DND-41 (cell line): ENCODE measurements at places on chromosomes 2 and 18.

DNA sequence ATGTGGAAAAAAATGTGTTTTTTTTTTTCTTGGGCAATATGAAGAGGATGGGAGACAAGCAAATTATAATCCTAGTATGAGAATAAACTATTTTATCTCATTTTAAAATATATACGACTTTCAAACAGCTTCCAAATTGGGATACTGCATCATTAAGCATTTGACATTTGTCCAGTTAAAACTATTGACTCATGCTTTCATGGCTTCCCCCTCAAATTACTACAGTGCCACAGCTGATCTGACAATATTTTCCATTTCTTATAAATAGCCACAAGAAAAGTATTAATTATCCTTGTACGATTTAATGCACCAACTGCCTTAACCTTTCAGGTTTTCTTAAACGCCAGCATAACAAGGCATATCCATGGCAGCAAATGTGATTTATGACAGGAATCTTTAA is 1134.8 kb upstream of the ZEB2 start:
- DNase-seq, result no peak

DNA sequence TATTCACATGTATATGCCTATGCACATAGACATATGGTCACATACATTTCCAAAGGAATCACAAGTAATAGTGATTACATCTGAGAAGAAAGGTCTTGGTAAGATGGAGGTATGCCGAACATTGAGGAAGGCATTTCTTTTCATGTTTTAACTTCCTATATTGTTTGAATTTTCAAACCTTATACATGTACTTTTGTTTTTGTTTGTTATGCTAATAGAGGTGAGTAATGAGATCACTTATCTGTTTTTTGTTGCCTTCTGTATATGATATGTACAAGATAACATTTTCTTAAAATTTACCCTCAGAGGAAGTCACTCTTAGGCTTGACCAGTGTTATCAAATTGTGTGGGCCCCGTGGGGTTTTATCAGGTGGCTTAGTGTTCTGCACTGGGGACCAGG is 166.5 kb upstream of the OTX1 start:
- no peak for DNase-seq

GRCh38 chr18:56538746-56539145 is 99.6 kb downstream of the TXNL1 start:
- no peak for DNase-seq

DNA sequence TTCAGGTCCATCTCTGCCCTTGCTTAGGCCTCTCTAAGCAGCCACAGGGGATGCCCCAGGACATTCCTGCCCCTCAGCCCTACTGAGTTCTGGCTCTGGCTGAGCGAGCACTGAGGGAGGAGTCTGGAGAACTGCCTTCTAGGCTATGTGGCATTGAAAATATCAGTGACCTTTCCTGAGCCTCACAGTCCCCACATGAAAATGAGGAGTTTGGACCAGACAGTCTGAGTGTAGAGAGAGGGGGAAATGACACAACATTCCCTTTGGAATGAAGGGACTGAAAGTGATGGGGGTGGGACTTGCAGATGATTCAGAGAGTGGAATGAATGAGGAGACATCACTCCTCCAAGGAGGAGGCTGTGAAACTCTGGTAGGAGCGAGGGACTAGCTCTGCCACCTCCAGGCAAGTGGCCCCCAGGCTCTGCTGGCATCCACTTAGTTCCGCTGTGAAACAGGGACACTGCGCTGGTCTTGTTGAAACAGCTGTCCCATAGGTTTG is 8.0 kb downstream of the TNS1 start:
- DNase-seq, result no peak

DNA sequence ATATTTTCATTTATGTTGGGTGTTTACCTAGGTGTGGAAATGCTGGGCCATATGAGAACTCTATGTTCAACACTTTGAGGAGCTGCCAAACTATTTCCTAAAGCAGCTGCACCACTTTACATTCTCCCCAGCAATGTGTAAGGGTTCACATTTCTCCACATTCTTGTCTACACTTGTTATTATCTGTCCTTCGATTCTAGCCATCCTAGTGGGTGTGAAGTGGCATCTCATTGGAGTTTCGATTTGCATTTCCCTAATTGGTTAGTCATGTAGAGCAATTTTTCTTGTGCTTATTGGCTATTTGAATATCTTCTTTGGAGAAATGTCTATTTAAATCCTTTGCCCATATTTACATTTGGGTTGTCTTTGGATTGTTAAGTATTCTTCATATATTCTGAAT is 21.9 kb downstream of the RNF144A start:
- DNase-seq, result no peak

- DNase-seq, result no peak
Measured at GRCh38 chr2:227308784-227309183, 16.3 kb upstream of the MFF start.

DNA sequence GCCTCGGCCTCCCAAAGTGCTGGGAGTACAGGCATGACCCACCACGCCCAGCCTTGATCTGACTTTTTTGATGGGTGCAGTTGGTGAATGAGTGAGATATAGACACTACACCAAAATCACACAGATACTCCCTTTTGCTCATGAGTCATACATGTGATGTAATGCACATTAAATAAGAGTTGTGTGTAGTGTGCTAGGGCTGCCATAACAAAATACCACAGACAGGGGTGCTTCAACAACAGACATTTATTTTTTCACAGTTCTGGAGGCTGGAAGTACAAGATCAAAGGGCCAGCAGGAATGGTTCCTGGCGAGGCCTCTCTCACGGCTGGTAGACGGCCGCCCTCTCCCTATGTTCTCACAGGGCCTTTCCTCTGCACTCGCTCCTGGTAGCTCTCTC is 46.6 kb downstream of the GBX2 start:
- DNase-seq, result no peak

DNA sequence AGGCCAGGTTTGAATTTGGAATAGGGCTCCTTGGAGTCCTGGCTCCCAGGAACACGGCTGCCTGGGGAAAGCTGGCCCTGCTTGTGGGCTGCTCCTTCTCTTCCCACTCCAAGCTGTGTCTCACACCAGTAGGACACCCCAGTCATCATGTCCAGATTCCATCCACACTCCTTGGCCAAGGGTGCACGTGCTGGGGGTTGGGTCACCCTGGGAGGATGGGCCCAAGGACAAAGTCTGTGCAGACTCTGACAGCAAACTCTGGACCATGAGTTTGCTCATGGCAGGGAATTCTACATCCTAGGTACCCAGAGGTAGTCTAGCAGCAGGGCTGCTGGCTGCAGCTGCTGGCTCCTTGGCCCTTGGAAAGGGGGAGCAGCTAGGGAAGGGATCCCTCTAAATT is 102.4 kb upstream of the EPAS1 start:
- DNase-seq, result no peak

- DNase-seq, result no peak
Measured at GRCh38 chr2:121710470-121711170, 26.1 kb downstream of the NIFK start.

- DNase-seq, result no peak
Measured at GRCh38 chr2:9114458-9114857, 92.2 kb upstream of the ASAP2 start.

DNA sequence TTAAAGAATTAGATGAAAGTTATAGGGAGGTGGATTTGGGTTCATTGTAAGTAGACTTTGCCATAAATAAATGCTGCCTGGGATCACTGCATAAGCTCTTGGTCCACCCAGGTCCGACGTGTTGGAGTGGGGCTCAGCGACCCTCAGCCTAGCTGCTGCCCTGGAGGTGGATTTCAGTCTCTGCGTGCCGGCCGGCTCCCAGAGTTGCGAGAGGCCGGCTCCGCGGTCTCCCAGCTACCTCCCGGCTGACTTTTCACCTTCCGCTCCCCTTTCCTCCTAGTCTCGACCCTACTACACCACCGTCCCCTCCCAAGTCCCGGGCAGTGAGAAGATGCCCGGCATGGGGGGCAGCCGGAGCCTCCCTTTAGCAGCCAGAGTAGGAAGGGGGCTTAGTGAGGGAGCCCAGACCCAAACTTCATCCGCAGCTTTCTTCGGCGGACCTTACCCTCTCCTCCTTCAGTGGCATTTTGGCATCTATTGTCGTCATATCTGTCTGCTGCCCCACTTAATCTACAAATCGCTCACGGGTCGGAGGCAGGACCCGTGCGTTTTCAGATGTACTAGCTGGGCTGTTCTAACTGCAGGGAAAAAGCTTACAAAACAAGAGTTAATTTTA is 8.1 kb downstream of the EMX1 start:
- DNase-seq, result no peak

DNA sequence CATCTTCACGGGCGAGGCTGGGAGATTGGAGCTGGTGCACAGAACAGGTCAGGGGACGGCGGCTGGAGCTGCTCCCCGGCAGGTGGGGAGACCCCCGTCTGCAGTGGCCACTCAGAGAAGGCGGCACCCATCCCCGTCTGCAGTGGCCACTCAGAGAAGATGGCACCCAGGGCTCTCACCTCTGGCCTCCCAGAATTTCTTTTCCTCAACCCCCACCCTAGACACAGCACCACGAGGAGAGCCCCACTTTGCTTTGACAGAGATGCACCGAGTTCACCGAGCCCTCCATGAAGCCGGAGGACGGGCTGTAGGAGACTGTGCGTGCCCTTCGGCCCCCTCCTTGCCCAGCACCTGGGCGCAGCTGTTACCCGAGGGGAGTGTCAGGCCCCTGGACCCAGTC is 201.6 kb upstream of the SALL3 start:
- no peak for DNase-seq

GRCh38 chr2:173631127-173631460 is 276.4 kb downstream of the CDCA7 start:
- DNase-seq, result no peak

- DNase-seq, result no peak
Measured at GRCh38 chr2:48034295-48034694, 128.0 kb upstream of the FBXO11 start.

GRCh38 chr2:223545830-223546229 is 56.3 kb downstream of the SCG2 start:
- DNase-seq, result no peak

GRCh38 chr2:72325592-72326422 is 178.1 kb upstream of the CYP26B1 start:
- peak; percentile 17 for DNase-seq
